Panc1 (cell line): ENCODE measurements at places on chromosomes 5 and 9. TPM values are rescaled to one million over a fixed set of nuclear protein-coding genes. Genes with fewer than 3 reads are reported as not detected.

DNA sequence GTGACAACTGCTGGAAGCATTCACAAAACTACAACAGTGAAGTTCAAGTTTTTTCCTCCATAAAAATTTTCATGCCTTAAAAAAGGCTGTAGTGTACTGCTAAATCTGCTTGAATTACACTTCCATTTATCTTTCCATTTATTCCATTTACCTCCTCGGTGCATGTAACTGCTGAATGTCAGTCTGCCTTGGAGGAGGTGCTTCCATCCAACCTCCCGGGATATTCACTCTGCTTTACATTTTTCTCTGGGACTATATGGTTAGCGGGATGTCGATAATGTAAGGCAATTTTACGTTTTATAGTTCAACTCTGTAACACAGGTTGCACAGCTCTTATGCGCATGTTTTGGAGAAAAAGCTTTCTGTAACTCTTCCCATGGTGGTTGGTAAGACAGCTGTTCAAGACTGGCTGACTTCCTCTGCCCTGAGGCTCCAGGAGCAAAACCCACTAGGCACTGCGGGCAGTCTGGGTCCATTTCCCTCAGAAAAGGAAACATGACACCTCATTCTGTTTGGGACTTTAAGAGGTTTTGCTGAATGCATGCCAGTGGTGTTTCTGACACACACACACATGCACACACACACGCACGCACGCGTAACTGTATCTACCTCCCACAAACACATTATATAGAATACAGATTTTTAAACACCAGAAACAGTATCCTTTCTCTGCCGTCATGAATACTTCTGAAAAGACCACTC is 66.1 kb downstream of the SPTLC1 start:
- no peaks in the 10 kb centered on the region for H3K4me1 ChIP-seq
- H3K4me3 ChIP-seq: no peak overlapping the region
- no peak overlapping the region for H3K27ac ChIP-seq
- no peaks in the 10 kb centered on the region for H3K27me3 ChIP-seq

DNA sequence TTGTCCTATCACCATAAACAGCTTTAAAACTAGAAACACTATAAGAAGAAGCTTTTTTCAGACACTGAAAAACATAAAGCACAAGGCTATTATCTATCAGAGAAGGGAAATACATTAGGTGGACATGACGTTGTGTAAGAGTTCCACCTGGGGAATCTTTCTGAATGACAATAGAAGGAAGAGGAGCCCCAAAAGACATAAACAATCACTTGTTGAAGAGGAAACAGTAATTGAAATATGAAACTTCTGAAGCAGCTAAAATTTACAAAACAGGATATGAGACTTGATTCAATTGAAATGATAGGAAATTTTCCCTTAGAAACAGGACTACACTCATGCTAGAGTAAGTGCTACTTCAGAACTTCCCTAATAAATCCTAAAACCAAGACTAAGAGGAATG is 933.6 kb downstream of the EFNA5 start:
- H3K27ac ChIP-seq: no peak overlapping the region
- H3K4me1 ChIP-seq: no peaks in the 10 kb centered on the region
- H3K4me3 ChIP-seq: no peak overlapping the region
- no peaks in the 10 kb centered on the region for H3K27me3 ChIP-seq
- DNase-seq: no peak
- no peaks in the 10 kb centered on the region for H3K36me3 ChIP-seq

Gene LCN10
- not detected for total RNA-seq

- no peaks in the 10 kb centered on the region for H3K27me3 ChIP-seq
- H3K36me3 ChIP-seq: no peaks in the 10 kb centered on the region
- H3K4me3 ChIP-seq: no peak overlapping the region
- no peak overlapping the region for H3K27ac ChIP-seq
- DNase-seq: no peak
- H3K4me1 ChIP-seq: no peaks in the 10 kb centered on the region
These were observed 428.7 kb upstream of the SGCD start for GRCh38 chr5:155898284-155898683.

Gene SEMA4D
- total RNA-seq: 6.5 TPM

DNA sequence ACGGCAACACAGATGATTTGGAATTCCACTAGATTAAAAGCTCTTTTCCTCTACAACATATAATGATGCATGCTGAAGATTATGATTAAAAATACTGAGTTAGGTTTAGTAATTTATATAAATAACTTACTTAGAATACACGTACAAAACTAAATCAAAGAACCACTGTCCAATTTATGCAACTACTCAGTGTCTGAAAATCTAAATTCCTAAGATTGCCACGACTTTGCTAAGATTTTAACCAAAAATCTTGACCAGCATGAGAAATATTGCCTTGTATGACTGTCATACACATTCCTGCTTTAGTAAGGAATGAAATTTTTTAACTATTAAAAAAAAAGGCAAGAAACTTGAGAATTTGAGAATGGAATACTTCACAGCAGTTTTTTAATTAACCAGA is 292.4 kb downstream of the ZNF608 start:
- H3K27me3 ChIP-seq: no peaks in the 10 kb centered on the region
- DNase-seq: no peak
- no peak overlapping the region for H3K27ac ChIP-seq
- H3K4me3 ChIP-seq: no peak overlapping the region
- H3K36me3 ChIP-seq: no peaks in the 10 kb centered on the region

Gene ANXA2R
- total RNA-seq: 6.2 TPM

Gene ADGRD2
- not detected for total RNA-seq

Gene RANBP17
- not detected for total RNA-seq

DNA sequence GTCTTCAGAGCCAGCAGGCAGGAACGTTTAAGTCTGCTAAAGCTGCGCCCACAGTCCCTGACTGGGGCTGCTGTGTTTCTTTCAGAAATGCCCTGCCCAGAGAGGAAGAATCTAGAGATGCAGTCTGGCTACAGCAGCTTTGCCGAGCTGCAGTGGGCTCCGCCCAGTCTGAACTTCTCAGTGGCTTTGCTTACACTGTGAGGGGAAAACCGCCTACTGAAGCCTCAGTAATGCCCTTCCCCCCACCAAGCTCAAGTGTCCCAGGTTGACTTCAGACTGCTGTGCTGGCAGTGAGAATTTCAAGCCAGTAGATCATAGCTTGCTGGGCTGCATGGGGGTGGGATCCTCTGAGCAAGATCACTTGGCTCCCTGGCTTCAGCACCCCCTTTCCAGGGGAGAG is 78.4 kb downstream of the SREK1 start:
- no peak overlapping the region for H3K27ac ChIP-seq
- no peak overlapping the region for H3K4me3 ChIP-seq

DNA sequence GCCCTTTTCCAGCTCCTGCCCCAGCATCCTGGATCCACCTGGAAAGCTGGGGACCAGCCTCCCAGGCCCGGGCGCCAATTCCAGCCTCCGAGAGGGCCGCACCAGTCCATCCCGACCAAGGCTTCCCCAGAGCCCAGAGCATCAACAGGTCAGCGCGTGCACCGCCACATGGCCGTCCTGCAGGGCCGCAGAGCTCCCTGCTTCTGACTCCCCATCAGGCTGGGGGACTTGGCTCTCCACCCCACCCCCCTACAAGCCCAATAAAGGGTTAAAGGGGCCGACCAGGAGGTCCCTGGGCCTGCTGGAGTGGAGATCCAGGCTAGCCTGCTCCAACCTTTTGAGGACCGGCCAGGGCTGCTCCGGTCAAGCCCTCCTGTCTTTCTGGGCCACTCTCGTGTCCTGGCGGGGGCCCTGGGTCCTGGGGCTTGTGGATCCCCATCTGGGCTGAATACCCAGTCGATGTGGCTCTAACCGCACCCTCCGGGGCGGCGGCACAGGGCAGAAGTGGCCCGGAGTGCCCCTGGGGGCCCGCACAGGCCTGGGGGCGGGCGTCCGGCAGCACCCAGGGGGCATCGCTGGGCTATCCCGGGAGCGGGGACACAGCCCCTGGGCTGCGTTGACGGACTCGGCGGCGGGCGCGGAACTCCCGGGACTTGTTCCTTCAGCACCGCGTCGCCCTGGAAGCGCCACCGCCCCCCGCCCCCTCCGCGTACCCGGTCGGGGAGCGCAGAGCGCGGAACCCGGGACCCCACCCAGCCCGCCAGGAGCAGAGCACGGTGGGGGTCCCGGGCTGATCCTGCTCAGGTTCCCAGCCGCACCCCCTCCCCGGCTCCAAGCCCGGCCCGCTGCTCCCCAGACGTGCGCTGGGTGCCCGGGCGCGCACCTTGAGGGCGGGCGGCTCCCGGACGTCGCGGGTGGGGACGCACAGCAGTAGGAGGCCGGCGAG is 590 bp downstream of the ENTPD2 start:
- peaks cover 2% of the 10 kb centered on the region; the same call in 1 of the 2 replicates for H3K4me1 ChIP-seq
- DNase-seq: no peak
- H3K27ac ChIP-seq: no peak overlapping the region
- no peaks in the 10 kb centered on the region for H3K36me3 ChIP-seq

GRCh38 chr5:172407241-172407691 is 47.1 kb downstream of the SH3PXD2B start:
- H3K27ac ChIP-seq: no peak overlapping the region
- H3K36me3 ChIP-seq: no peaks in the 10 kb centered on the region; the same call in 1 of the 2 replicates
- no peak overlapping the region for H3K4me3 ChIP-seq
- DNase-seq: no peak

DNA sequence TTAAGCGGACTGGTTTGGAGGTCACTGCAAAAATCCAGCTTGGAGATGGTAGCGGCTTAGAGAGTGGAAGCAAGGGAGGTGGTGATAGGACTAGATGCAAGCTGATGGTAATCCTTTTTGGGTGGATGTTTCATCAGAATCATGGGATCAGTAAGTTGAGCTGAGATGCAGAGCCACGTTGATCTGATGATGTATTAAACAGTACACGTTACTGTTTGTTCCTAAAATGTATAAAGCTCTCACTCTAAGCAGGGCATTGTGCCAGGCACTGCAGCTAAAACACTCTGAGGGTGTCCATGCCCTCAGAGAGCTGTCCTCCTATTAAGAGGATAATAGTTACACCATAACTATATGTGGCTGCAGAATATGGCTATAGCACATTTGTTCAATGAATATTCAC is 93.1 kb downstream of the JAKMIP2 start:
- no peaks in the 10 kb centered on the region for H3K27me3 ChIP-seq
- H3K27ac ChIP-seq: no peak overlapping the region
- no peaks in the 10 kb centered on the region for H3K4me1 ChIP-seq
- no peak overlapping the region for H3K4me3 ChIP-seq
- no peak for DNase-seq
- H3K36me3 ChIP-seq: no peaks in the 10 kb centered on the region

Gene ARL10
- total RNA-seq: 2.0 TPM

Gene SLF1
- 9.7 TPM for total RNA-seq

GRCh38 chr5:137997726-137998213 is 35.1 kb downstream of the FAM13B start:
- no peak overlapping the region for H3K4me3 ChIP-seq
- no peaks in the 10 kb centered on the region for H3K36me3 ChIP-seq
- peak overlapping the region; percentile 9; the same call in 1 of the 2 replicates for H3K27ac ChIP-seq

DNA sequence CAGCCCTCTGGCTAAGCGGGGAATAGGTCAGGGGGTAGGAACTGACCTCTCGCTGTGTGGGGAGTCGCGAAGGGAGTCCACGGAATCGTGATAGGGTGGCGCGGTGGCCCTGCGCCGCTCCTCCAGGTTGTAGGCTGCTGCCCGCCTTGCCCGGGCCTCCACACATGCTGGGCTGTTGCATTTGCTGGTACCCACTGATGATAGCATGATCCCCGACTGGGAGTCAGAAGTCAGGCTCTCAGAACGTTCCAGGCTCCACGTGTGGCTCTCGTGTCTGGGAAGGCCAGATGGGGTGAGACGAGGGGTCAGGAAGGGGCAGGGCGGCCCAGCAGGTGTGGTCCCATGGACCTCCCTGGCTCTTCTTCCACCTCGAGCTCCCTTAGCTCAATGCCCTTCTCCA is 56.0 kb downstream of the PSD2 start:
- no peak for DNase-seq
- H3K27me3 ChIP-seq: no peaks in the 10 kb centered on the region
- no peaks in the 10 kb centered on the region for H3K4me1 ChIP-seq
- H3K27ac ChIP-seq: no peak overlapping the region
- H3K4me3 ChIP-seq: no peak overlapping the region

Gene SLU7
- 45.7 TPM for total RNA-seq

GRCh38 chr9:133787754-133788025 is 49.5 kb upstream of the SARDH start:
- H3K27me3 ChIP-seq: no peaks in the 10 kb centered on the region
- DNase-seq: no peak
- H3K36me3 ChIP-seq: no peaks in the 10 kb centered on the region
- H3K4me1 ChIP-seq: no peaks in the 10 kb centered on the region

DNA sequence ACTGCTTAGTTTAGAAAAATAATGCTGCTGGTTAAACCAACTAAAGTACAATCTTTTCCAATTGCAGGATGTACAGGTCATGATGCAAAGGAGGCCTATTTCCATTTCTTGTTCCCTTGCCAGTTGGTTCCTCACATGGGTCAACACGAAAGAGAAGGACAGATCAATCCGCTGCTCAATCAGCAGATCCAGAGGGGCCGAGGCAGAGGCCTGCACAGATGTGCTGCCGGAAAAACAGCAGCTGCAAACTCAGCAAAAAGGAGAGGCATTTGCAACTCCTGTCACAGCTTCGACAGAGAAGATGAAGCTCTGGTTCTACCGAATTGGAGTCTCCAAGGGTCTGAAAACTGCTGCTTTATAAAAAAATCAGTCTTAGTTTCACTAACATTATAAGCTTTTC is 69.8 kb downstream of the NIPSNAP3B start:
- H3K27ac ChIP-seq: no peak overlapping the region
- no peak for DNase-seq
- H3K27me3 ChIP-seq: no peaks in the 10 kb centered on the region
- H3K36me3 ChIP-seq: no peaks in the 10 kb centered on the region
- no peaks in the 10 kb centered on the region for H3K4me1 ChIP-seq

Gene SHOC1
- total RNA-seq: 0.10 TPM

Gene PCDHGA4
- total RNA-seq: 0.69 TPM

Gene IL13
- total RNA-seq: not detected

DNA sequence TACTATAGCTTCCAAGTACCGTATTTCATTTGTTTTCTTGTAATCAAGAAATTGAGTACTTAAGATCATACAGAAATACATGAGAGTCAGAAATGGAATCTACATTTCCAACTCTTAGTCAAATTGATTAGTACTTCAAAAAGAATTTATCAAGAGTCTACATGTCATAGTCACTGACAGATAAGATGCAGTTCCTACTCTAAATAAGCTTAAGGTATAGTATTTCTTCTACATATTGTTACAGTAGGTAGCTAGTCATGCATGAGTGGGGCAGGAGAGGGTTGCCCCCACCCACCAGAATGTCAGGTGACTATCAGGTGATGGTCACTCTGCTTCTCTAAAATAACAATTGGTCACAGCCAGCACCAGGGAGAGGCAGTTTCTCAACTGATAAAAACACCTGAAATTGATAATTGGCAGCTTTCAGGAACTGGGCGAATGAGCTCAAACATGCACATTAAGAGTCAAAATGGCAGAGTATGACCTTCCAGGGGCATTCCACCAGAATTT is 2.9 kb downstream of the BAAT start:
- H3K27me3 ChIP-seq: no peaks in the 10 kb centered on the region
- no peaks in the 10 kb centered on the region for H3K4me1 ChIP-seq
- no peak overlapping the region for H3K4me3 ChIP-seq
- H3K27ac ChIP-seq: no peak overlapping the region

Gene MSX2
- total RNA-seq: 8.5 TPM
